ENCODE measurements at places on chromosomes 7 and 10.

GRCh38 chr10:29176845-29177832 lies 111.7 kb upstream of the LYZL1 start:
- DNase-seq = no peak

DNA sequence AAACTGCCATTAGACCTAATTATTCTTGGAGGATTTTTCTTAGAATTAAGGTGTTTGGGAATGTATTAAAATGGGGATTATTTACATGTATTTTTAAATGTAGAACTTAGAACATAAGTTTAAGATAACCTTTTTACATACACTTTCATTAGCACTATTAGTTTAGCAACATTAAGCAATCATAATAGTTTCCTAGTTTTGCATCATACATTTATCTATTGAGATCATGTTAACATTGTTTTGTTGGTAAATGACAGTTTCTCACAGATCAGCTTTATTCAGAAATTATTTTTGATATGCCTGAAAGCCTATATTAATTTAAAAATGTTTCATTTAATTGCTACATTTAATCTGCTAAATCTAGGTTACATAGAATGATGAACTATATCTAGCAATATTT lies 189.7 kb upstream of the PPP1R3A start:
- DNase-seq = no peak

DNA sequence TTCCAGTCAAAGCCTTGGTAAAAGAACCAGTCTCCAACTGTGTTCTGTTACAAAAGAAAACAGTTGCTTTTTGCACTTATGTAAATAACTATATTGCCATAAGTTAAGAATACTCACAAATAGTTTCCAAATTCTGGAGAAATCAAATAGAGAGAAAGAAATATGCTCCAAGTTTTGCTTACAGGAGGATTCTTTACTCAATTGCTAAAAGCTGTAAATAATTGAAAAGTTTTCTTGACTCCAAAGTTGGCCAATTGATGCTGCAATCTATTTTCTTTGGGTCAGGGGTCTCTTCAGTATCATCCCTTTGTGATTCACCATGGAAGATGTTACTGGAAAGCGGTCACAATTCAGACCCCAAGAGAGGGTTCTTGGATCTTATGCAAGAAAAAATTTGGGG lies 36.0 kb downstream of the NEURL1 start:
- no peak for DNase-seq

DNA sequence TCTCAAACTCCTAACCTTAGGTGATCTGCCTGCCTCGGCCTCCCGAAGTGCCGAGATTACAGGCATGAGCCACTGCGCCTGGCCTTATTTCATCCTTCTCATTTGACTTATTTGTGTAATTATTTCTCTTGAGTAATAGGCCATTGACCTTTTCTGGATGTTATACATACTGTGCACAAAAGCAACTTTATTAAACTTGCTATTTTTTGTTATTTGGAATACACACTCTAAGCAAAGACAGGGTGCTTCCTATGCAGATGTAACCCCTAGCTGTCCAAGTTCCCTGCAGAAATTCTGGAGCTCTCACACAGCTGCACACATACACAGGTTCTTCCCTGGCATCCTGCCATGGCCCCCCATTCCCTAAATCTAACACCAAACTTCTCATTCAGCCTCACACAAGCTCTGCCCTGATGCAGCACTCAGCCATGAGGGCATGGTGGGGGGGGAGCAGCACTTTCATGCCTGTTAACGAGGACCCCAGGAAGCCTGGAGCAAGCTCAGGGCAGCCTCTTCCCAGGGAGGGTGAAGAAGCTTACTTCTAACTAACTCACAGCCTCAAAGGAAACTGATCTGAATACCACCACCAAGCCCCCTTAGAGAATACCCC lies 33.2 kb downstream of the SH3PXD2A start:
- no peak for DNase-seq

GRCh38 chr7:128271471-128271941 lies 30.4 kb downstream of the LEP start:
- no peak for DNase-seq

DNA sequence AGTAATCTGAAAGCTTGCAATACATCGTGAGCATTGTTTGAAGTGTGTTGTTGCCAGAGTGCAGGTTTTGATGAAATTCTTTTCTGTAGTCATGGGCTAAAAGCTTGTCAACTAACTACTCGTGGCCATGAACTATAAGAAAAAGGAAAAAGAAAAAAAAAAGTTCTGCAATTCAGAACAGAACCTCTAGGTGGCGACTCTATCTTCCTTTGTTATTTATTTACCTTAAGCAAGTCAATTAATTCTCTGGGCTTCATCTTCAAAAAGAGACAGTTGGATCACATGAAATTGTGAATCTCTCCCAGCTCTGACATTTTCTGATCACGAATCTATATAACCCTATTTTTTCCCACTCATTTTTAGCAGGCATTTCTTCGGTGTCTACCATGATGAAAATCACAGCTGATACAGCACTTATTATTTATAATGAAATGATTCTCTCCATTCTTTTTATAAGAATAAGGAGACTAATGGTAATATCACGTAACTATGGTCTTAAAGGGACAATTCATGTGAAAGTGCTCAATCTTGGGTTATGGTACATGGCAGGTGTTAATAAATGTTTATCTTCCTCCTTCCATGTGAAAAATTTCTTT lies 18.8 kb downstream of the TMEM196 start:
- peak; percentile 73 for DNase-seq

DNA sequence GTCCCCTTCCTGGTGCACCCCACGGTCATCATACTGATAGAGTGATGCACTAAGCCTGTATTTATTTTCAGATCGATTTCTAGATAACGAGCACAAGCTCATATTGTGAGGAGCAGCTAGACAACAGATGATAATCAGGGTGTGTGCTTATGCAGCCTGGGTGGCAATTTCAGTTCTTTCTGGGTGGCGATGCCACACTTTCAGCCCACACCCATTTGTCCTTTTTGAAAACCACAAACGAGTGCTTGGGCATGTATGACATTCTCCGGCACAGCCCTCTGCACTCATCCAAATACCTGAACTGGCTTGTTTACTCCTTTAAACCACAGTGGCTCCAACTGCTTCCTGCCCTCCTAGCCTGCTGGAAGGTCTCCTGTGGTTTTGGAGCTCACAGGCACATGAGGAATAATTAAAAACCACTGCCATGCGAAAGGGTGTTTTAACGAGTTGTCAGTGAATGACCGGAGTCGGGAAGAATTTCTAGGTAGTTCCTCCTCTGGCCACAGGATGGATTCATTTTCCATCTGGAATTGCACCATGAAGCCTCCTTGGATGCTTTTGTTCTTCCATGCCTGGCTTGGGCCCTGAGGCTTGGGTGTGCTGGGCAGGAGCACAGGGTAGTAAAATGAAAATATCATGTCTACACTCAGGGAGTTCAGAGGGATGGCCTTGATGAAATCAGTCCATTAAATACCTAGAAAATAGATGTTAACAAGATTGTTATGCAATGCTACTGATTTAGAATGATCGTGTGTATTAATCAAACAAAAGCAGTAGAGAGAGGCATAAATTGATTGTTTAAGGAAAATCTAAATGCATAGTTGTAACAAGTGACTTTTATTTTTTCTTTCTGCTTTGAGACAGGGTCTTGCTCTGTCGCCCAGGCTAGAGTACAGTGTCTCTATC lies 52.4 kb upstream of the ITGB1 start:
- DNase-seq = peak; percentile 20

DNA sequence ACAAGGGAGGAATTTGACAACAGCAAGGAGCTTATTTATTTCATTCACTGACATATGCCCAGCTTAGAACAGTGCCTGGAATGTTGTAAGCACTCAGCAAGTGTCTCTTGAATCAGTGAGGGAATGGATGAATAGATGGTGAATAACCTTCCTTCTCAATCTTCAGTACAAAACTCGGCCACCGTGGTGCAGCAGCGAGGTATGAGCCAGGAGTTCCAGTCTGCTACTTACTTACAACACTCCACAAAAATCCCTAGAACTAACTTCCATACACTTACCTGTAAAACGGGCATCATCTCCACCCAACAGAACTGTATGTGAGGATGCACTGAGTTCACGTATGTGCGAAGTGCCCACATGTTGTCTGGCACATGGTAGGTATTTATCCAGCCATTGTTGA lies 237.4 kb downstream of the WDR11 start:
- peak; percentile 50 for DNase-seq

GRCh38 chr10:25082276-25083204 lies 66.1 kb downstream of the THNSL1 start:
- DNase-seq = no peak

DNA sequence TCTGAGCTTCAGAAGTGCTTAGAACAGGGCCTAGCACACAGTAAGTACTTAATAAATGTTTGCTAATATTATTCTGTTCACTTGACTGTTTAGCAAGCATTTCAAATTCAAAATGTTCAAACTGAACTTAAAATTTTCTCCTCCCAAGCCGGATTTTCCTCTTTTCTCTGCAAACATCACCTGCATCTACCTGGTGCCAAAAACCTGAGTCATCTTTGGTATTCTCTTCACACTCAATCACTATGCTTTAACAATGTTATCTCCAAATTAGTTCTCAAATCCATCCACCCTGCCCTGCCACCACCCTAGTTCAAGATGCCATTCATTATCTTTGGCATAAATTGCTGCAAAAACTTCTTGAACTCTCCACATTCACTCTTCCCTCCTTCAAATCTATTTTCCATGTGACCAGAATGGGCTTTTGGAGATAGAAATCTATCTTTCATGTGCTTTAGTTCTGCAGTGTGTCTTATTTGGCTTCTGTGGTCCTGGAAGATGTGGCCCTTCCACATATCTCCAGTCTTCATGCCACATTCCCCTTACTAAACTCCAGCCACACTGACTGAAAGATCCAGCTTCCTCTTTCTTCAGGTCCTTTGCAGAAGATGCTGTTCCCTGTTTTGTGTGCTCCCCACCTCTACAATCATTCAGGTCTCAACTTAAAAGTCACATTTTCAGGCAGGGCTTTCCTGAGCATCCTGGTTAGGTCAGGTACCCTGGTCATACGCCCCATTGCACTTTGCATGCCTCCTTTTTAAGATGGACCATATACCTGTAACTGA lies 2.0 kb downstream of the GGCT start:
- DNase-seq = no peak

DNA sequence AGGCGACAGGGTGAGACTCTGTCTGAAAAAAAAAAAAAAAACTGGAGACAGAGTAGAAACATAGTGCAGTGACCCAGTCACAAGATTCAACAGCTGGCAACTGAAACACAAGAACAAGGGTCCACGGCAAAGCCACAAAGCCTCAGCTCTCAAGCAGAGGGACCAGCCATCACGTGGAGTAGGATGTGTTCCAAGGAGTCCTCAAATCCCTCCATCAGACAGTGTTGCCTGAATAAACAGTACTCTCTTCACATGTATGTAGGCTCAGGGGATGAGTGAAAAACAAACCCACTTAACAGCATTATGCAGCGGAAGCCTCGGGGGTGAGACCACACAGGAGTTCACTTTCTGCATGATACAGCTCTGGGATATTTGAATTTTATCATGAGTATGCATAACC lies 62.0 kb downstream of the SLIT1 start:
- DNase-seq = no peak

GRCh38 chr10:73995035-73995358 lies 2.9 kb upstream of the VCL start:
- DNase-seq = no peak

GRCh38 chr7:73974948-73975926 lies 52.7 kb upstream of the ELN start:
- DNase-seq = no peak

DNA sequence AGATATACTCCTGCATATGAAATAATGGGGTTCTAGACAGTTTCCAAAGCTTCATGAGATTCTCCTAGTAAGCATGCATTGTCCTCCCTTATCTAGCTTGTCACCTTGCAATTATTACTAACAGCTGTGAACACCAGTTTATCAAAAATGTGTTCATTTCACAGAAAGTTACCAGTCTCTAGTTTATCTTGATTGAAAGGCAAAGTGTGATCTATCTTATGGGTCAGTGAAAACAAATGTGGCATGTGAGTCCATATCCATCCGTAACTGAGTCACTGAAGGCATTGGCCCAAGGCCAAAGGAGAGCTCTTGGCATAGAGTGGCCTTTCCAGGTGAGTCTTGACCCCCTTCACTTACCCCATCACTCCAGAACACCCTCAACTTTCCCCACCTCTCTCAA lies 53.2 kb downstream of the GSAP start:
- no peak for DNase-seq

- no peak for DNase-seq
These were observed 78.8 kb downstream of the CHST15 start for GRCh38 chr10:124014416-124015154.

DNA sequence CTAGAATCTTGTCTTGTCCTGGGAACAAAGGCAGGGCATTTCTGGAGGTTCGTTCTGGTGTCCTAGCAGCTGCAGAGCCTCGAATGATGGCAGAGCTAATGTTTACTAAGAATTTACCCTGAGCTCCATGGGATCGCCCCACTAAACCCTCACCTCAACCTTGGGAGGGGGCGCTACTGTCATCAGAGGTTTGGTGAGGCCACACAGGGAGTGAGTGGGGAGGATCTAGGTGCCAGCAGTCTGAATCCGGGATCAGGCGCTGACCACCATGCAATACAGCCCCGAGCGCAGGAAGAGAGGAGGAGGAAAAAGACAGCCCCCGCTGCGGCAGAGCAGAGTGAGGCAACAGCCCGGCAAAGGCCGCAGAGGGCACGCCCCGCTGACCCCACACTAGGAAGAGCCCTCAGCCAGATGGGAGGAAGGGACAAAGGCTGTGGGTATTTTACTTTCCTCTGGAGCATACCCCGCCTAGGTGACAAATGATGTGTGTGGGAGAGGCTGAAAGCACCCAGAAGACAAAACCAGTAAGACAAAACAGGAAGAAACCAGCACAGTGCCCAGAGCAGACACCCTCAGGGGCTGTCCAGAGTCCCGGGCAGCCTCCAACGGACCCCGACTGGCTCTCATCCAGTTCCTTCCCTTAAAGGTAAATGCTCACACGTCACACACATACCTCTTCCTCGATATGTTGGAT lies 103.5 kb downstream of the FAM53B start:
- DNase-seq = no peak

DNA sequence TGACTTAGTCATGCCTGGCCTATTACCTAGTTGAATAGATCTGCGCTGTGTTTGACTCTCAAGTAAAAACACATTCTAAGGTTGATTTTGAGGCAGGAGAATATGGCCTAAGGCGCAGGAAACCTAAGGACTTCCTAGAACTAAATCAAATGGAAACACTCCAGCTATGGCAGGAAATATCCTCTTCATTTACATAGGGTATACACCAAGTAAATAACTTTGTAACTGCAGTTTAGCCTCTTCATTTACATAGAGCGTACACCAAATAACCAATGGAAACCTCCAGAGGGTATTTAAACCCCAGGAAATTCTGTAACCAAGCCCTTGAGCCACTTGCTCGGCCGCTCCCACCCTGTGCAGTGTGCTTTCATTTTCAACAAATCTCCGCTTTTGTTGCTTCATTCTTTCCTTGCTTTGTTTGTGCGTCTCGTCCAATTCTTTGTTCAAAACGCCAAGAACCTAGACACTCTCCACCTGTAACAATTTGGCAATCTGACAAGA lies 35.6 kb upstream of the XRCC2 start:
- no peak for DNase-seq

- DNase-seq = no peak
These were observed 14.6 kb upstream of the GPR26 start for GRCh38 chr10:123651421-123652047.

DNA sequence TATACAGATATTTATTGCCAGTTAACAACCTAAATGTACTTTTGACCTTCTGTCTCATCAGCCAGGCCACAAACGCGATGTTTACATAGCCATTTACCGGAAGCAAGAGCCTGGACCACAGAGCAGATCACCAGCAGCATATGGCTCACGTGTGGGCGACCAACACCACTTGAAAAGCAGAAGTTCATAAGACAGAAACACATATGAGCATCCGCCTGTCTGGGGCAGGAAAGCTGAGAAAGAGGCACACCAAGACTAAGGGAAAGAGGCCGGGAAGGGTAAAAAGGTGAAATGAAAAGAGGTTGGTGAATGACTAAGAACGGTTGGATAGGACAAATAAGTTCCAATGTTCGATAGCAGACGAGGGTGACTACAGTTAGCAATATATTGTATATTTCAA lies 1.3 kb downstream of the ABCB1 start:
- peak; percentile 74 for DNase-seq
